Stimulated activated CD8-positive, alpha-beta memory T cell treated with anti-CD3 and anti-CD28 coated beads, Interleukin-4, amount 100 ng/mL, for 1 hour (primary cell): ENCODE measurements at places on chromosomes 11 and 22.

DNA sequence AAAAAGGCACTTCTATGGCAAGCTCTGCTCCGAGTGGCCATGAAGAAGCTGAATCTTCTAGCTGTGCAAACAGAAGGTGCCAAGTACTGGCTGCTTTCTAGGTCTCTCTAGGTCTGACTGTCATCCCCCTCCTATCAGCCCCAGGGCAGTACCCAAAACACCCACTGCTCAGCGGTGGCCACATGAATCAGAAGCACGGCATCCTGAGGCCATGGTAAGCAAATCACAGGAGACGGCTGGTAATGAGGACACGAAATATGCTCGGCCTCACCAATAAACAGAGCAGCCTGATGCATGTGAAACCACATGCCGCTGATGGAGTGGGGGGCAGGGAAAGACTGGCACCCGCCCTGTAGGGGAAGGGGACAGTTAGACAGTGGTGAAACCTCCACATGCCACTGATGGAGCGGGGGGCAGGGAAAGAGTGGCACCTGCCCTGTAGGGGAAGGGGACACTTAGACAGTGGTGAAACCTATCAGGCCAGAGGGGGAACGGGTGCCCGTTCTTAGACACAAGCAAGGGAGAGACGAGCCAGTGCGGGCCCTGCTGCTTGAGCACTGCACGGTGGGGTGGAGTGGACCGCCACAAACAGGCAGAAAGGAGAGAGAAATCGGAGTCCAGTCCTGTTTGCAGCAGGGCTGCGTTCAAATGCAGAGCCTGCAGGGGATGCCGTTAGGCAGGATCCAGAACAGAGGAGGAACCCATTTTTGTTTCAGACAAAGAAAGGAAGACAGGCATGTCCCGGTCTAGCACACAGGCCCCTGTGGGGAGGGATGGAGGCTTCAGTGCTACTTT is 29.9 kb upstream of the MOB2 start:
- no peak for DNase-seq

DNA sequence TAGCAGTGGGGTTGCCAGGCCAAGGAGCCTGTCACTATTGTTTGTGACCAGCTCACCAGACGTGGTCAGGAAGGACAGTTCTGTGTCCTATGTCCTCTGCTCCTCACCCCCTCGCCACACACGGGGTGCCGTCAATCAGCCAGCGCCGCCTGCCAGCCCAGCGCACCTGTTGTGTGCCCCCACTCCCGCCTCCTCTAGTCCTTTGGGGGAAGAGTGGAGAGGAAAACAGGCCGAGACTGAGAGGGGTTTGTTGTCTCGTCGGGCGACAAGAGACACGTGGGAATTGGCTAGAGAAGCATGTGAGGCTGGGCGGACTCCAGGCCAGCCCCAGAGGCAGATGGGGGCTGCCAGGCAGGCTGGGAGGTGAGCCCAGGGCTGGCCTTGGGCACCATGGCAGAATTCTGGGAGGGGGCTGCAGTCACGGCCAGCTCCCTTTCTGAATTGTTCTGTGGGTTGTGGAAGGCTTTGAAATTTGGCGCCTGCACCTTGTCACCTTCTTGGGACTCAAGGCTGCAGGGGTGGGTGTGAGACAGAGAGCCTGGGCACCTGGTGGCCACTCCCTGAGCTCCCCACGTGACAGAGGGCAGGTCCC is 3.1 kb upstream of the KCNQ1OT1 start:
- no peak for DNase-seq

DNA sequence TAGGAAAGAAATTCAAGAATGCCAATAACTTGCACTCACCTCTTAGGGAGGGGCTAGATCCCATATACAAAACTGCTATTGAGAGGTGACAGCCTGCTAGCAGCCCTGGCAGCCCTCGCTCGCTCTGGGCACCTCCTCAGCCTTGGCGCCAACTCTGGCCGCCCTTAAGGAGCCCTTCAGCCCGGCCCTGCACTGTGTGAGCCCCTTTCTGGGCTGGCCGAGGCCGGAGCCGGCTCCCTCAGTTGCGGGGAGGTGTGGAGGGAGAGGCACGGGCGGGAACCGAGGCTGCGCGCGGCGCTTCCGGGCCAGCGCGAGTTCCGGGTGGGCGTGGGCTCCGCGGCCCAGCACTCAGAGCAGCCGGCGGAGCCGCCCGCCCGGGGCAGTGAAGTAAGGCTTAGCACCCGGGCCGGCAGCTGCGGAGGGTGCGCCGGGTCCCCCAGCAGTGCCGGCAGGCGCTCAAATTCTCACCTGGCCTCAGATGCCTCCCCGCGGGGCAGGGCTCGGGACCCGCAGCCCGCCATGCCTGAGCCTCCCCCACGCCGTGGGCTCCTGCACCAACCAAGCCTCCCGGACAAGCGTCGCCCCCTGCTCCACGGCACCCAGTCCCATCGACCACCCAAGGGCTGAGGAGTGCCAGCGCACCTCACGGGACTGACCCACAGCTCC is 329.9 kb downstream of the FAM181B start:
- no peak for DNase-seq

GRCh38 chr11:33227578-33228261 is 29.5 kb upstream of the HIPK3 start:
- no peak for DNase-seq

- DNase-seq = no peak
Observed at GRCh38 chr11:76216536-76217325, 10.4 kb upstream of the WNT11 start.

GRCh38 chr11:130515829-130516553 is 67.5 kb downstream of the ADAMTS15 start:
- no peak for DNase-seq
